ENCODE measurements at places on chromosomes 6 and 20. TPM values are rescaled to one million over a fixed set of nuclear protein-coding genes. Genes with fewer than 3 reads are reported as not detected.

Gene TRAPPC3L
- not detected for total RNA-seq

Gene RPL7L1
- total RNA-seq, result 80.7 TPM

- no peak for DNase-seq
Observed at GRCh38 chr20:49951151-49951550, 15.0 kb downstream of the RNF114 start.

Gene ENPP5
- total RNA-seq, result 21.5 TPM

- DNase-seq, result no peak
Observed at GRCh38 chr6:40187535-40188144, 253.4 kb upstream of the MOCS1 start.

DNA sequence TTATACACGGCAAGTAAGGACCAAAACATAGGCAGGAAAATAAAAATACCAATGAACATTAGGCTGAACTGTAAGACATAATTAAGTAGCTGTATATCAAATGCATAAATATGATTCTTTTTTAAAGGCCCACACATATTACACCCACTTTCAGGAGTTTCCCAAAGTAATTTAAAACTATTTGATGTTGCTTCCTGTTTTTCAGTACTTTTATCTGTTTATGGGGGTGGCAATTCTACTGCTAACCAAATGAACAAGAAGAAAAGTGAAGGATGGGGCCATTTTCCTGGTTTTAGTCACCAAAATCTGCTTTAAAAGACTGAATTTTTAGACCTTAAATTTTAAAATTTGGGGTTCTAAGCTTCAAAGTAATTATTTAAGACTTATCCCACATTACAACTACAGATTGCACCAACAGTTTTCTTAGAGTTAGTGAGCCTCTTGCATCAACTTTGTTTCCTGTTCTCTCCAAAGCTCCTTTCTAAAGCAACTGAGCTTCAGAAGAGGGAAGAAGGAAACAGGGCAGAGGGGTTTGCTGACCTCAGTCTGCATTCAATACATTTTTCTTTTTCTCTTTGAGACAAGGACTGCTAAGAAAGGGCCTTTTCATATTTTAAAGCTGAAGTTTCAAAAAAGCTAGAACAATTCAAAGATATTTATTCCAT, 191.0 kb downstream of the BACH2 start:
- DNase-seq, result no peak

Gene KHDC1L
- total RNA-seq, result not detected

Gene MAVS
- 46.8 TPM for total RNA-seq

GRCh38 chr6:135423649-135424128, 73.9 kb downstream of the AHI1 start:
- DNase-seq, result peak; percentile 64

GRCh38 chr20:49562311-49563014, 5.5 kb downstream of the PTGIS start:
- peak; percentile 40 for DNase-seq

Gene ISM1
- 2.6 TPM for total RNA-seq

Gene SRSF12
- 2.3 TPM for total RNA-seq

Gene MCCD1
- 3.5 TPM for total RNA-seq

GRCh38 chr6:39088331-39088730, 26.7 kb downstream of the SAYSD1 start:
- peak; percentile 90 for DNase-seq

Gene HUS1B
- total RNA-seq, result 1.2 TPM

DNA sequence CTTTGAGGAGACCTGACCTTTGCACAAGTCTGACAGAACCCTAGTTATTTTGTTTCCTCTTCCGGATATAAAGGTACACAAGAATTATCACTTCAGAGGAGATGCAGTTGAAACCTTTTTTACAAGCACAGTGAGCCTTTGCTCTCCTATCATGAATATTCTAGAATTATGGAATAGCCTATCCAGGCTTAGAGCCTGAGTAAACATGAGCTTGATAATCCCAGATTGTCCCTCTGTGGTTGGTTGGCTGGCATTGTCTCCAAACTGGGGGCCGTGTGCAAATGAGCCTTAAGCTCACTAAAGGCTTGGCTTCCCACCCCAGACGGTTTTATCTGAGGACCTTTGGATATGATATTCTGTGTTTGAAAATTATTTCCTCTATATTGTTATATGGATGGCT, 32.0 kb downstream of the BTBD3 start:
- no peak for DNase-seq

GRCh38 chr20:41373931-41374920, 7.6 kb upstream of the EMILIN3 start:
- peak; percentile 76 for DNase-seq

Gene CALHM6
- 8.2 TPM for total RNA-seq

Gene KIF25
- total RNA-seq, result not detected

Gene F13A1
- total RNA-seq, result 275 TPM

DNA sequence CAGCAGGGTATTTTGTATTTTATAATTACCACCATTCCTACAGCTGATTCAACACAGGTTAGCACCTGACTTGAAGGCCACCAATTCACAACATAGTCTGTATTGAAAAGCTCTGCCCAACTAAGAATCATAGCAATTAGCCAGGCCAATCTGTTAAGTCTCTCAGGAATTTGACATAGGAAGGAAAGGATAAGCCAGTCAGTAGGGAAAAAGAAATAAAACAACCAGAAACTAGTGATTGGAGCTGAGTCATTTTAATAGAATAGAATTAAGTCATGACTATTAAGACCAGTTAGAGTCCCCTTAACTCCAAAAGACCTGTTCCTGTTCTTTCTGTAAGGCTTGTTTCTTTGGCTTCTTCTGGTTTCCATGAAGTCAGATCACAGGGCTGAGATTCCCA, 8.1 kb downstream of the RANBP9 start:
- no peak for DNase-seq

DNA sequence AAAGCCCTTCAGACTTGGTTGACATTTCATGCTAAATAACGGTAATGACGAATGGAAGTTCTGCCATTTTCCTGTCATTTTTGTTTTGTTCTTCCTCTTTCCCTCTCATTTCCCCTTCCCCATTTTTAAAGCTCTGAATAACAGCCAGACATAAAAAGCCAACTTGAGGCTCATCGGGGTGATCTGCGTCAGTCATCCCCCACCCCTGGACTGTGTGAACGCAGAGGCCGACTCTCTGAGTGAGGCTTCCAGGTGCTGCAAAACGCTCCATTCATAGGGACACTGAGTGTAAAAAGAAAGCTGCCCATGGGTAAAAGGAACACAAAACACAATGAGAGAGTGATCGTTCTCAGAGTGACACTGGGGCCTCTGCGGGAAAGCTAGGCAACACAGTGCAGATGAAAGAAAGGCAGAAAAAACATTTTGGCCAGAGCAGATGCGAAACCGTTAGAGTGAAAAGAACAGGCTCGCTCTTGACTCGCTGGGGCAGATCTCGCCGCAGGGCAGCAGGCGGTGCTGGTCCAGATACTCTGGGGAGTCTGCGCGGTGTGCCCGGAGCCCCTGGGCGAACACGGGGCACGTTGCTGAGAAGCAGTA, 684.8 kb downstream of the QKI start:
- no peak for DNase-seq

GRCh38 chr6:121711472-121711871, 276.0 kb downstream of the GJA1 start:
- no peak for DNase-seq

- no peak for DNase-seq
Observed at GRCh38 chr6:136771306-136771705, 21.0 kb downstream of the MAP3K5 start.

Gene PTGIS
- total RNA-seq, result 24.1 TPM

Gene TFEB
- 50.7 TPM for total RNA-seq

DNA sequence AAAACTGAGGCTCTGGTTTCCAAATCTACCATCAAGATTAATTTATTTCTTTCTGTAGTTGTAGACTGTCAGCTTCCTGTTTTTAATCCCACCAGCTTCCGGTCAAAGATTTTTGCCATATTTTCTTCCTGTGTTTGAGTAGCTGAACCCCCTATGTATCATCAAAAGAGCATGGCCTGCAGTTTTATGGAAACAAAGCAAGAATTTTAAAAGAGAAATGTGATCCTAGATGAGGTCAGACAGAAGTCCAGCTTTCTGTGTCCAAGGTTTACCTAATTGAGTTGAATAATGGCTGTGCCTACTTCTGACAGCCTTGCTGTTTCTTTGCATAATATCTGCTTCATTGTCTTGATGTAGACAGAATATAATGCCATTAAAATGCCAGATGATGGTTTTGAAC, 163.7 kb downstream of the CARMIL1 start:
- no peak for DNase-seq

DNA sequence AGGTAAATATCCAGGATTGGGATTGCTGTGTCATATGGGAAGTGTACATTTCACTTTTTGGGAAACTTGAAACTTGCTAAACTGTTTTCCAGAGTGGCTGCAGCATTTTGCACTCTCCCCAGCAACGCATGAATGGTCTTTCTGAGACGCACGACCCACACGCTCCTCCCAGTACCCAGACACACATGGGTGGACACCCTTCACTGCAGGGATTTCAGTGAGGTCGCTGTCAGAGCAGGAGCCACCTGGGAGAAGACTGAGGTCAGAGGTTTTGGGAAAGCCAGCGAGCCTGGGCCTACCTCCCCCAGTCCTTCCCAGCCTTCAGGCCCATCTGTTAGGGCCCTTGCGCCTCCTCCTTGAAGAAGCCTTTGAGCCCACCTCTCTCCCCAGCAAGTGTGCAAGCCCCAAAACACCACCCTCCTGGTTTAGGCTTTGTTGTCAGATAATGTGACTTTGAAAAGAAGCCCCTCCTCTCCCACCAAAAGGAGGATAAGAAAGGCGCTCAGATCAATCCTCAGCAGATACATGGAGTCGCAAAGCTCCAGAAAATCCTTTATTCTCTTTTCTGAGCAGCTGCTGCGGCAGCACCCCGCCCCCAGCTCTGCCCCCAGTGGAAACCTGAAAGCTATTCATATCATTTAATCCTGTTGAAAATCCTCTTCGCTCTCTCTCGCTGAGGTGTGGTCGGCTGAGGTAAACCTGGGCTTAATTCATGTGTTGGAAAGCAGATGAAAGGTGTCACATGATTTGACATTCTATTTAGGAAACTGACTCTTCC, 12.7 kb upstream of the JAG1 start:
- peak; percentile 78 for DNase-seq

- DNase-seq, result peak; percentile 54
Observed at GRCh38 chr6:167832497-167833395, 6.0 kb downstream of the AFDN start.

DNA sequence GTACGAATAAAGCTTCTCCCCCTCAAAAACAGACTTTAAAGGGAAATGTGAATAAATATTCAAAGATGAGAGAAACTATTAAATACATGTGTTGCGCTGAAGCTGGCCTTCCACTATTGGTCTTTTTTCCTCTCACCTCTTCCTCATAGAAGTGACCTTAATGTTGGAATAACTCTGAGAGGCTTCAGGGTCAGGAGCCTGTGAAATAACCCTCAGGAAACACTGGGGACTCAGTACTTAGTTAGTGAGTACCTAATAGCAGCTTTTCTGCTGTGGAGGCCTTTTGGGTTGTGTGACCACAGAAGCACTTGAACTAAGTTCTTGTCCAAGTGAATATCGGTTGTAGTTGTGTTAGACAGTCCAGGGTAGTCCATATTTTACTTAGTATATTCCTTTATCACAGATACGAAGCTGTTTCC, 799 bp upstream of the SHPRH start:
- DNase-seq, result peak; percentile 8

Gene TPBG
- 30.8 TPM for total RNA-seq

Gene MOXD1
- total RNA-seq, result 35.9 TPM

DNA sequence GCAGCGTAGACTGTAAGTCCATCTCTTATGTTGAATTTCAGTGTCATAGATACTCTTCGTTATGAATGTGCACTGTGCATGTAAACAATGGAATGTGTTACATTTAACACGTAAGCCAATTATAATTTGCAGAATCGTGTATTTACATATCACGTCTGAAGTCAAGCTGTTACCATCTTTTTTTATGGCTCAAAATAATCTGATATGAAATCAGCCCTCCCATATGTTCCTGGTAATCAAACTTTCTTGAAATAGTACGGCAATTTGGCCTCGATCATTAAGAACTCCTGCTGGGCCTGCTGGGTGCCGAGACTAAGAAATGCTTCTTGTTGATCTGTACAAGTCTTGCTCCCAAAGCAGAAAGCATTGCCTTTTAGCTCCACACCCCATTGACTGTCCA, 89.6 kb upstream of the DOK5 start:
- no peak for DNase-seq

Gene BCKDHB
- 22.8 TPM for total RNA-seq

DNA sequence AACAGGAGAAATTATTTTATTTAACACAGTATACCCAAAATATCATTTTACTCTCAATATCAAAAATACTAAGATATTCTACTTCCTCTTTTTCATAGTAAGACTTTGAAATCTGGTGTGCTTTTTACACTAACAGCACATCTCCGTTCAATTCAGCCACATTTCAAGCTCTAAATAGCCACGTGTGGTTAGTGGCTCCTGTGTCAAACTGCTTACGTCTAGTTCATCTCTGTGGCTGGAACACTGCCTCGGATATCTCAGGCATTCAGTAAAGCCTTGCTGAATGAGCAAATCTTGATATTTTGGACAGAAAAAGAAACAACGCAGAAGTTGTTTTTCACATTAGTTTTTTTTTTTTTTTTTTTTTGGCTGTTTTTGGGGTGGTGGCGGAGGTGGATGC, 136.1 kb downstream of the EYA4 start:
- DNase-seq, result no peak

Gene FILIP1
- 4.6 TPM for total RNA-seq

GRCh38 chr6:163702736-163703135, 288.2 kb downstream of the QKI start:
- DNase-seq, result no peak

Gene FAM209B
- total RNA-seq, result not detected

Gene ULBP1
- total RNA-seq, result 0.72 TPM

GRCh38 chr20:63619505-63619904, 7.4 kb downstream of the GMEB2 start:
- no peak for DNase-seq

Gene RAET1L
- total RNA-seq, result 3.3 TPM

Gene OLIG3
- total RNA-seq, result not detected

GRCh38 chr6:20234136-20234535, 21.9 kb upstream of the MBOAT1 start:
- DNase-seq, result no peak

Gene GNAS
- 792 TPM for total RNA-seq

DNA sequence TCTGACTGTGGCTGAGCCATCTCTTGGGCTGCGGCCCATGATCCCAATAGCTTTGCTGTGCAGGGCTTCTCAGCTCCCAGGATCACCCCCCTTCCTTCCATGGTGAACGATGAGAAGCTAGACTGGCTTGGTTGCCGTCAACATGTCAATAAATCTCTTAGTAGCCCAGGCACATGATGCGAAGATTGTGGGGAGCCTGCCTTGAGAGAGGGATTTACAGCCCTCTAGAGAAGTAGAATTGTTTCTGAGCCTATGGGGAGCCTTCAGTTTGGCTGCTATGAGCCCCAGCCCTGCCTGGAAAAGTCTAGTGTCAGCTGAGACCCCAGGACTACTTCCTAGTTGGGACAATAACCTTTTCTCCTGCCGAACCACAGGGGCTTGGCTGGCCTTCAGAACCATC, 3.3 kb upstream of the PIGT start:
- DNase-seq, result no peak

Gene HLA-DQA2
- total RNA-seq, result 6.4 TPM
